ENCODE measurements at places on chromosomes 6 and 20.
A peak's percentile ranks its signal among the peaks of the same experiment; 100 is the strongest.

DNA sequence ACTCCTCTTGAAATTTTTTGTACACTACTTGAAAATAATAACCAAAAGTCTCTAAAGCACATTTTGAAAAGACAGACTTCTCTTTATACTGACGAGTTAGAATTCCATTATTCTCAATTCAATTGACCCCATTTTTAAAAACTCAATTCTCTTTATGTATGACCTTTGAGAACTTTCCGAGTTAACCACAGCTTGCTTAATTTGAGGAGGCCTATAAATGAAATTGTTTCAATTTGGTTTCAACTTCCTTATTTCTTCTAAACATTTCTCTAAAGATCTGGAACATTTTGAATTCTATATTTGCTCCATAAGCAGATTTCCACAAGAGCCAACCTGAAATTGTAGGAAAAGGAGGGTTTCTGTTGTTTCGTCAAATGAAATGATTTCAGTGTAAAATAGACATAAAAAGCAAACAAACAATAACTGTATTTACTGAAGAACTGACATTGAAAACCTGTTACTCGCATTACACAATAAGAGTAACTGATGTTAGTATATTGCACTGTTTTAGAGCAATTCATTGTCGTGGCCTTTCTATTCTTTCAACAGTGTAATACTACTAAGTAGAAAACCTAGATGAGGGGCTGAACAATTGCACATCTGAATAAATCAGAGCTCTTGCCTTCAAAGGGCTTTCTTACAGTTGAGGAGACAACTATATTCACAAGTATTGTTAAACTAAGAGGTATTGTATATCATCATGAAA lies 223.6 kb downstream of the HIVEP2 start:
- DNase-seq = no peak

DNA sequence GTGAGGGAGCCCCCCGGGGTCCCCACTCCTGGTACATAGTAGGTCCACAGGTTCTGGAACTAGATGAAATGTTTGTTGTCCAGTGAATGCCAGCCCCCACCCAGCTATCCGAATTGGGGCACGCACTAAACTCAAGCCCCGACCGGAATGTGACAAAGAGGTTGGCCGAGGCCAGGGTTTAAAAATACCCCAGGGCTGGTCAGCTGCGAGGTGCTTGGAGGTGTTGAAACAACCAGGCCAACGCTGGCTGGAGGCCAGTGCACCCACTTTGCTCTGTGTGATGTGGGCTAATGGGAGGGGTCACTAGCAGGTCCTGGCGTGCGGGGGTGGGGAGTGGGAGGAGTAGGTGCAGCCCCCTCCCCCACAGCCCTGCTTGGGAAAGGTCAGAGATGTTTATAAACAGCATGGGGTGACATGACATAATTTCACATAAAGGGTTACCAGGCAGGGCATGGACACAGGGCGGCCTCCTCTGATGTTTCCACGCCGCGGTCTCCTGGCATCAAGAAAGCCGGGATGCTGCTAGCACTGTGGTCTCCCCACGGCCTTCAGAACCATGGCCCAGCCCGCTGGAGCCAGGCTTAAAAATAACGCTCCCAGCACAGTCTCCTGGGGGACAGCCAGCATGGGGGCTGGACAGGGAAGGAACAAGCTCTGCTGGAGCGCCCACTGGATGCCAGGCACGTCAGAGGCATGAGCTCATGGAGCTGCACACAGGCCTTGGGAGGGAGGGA lies 111.2 kb upstream of the PTPN1 start:
- no peak for DNase-seq

DNA sequence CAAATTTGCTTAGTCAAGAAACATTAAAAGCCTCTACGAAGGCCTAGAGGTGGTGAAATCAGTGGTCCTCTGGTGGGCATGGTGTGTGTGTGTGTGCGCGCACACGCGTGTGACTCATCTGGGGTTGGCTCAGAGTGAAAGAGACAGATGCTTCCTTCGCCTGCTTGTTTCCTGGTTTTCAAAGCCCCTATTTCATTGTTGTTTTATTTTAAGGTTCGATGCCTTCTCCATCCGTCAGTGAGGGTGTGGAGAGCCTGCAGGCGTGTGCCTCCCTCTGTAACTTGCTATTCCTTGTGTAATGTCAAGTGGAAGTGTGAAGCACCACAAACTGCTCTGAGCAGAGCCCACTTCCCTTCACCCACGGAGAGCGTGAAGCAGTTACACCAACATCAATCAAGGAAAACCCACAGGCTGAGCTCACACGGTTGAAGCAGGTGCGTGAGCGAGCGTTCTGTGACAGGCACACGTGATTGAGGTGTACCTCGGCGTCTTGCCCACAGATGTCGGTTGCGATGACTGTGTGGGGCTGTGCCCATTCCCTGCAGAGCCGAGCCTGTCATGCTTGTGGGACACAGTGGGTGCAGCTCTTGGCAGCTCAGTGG lies 233.9 kb downstream of the PRL start:
- peak; percentile 36 for DNase-seq

DNA sequence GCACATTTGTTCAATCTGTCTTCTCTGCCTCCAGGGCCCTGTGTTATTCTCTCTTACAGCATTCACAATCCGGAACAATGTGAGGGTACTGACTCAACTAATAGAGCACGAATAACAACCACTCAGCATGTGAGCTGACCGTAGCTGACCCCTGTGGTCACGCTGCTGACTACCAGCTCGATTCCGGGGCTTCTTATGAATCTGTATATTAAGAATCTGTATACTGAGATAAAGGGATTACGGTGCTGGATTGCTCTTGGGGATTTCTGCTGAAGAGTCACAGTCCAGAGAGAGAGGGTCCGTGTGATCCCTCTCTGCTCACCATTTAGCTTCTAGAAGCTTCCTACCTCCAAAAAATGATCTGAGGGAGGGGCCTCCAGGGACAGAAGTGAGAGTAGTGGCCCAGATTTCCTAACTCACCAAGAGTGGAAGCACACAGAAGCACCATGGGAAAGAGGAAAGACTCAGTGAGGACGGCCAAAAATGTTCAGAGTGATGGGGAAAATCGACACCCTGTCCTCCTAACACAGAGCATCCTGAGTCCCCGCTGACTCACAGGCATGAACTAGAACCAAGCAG lies 156.2 kb downstream of the THBS2 start:
- no peak for DNase-seq

DNA sequence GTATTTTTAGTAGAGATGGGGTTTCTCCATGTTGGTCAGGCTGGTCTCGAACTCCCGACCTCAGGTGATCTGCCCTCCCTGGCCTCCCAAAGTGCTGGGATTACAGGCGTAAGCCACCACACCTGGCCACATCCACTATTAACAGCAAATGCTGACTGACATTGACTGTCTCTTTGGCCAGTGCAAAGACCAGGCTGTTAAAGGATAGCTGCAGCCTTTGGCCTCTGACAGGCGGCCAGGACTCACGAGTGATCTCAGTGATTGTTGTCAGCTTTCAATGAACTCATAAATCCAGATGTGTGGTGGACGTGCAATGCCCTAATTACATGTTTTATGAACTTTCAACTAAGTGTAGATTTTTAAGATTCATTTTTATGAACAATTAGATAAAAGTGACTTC lies 174.4 kb upstream of the EXOC2 start:
- no peak for DNase-seq

DNA sequence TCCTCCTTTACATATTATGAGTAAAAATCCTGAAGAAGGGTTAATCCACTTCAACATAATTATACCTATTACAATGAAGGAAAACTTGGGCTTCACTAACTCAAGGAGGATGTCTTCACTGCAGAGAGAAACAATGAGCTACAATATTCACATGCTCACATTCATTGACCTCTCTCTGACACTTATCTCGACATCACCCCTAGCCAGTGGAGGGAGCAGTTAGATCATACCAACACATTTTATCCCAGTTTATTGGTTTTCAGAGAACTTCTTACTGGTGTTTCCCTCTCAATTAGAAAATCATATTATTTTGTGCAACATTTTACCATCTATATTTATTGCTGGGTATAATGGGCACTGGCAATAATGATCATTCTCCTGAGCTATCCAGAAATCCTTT lies 646.5 kb downstream of the TENT5A start:
- DNase-seq = no peak

DNA sequence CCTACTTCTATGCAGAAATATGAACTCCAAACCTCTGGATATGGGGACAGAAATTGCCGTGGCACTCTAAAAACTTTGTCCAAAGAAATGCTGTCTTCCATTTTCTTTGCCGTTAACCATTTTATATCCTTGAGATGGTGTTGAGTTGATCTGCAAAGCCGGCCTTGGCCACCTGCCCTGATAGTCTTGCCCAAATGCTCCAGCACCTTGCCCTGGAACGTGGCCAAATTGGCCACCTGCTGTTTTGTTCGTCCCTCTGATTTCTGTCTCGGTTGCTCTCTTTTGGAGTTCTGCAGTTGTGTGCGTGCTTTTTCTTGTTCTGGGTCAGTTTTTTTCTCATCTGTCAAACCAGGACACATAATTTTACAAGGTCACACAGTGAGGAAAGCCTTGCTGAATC lies 239.7 kb upstream of the GMDS start:
- no peak for DNase-seq

GRCh38 chr20:46720019-46720418 lies 10.6 kb downstream of the SLC2A10 start:
- DNase-seq = no peak

DNA sequence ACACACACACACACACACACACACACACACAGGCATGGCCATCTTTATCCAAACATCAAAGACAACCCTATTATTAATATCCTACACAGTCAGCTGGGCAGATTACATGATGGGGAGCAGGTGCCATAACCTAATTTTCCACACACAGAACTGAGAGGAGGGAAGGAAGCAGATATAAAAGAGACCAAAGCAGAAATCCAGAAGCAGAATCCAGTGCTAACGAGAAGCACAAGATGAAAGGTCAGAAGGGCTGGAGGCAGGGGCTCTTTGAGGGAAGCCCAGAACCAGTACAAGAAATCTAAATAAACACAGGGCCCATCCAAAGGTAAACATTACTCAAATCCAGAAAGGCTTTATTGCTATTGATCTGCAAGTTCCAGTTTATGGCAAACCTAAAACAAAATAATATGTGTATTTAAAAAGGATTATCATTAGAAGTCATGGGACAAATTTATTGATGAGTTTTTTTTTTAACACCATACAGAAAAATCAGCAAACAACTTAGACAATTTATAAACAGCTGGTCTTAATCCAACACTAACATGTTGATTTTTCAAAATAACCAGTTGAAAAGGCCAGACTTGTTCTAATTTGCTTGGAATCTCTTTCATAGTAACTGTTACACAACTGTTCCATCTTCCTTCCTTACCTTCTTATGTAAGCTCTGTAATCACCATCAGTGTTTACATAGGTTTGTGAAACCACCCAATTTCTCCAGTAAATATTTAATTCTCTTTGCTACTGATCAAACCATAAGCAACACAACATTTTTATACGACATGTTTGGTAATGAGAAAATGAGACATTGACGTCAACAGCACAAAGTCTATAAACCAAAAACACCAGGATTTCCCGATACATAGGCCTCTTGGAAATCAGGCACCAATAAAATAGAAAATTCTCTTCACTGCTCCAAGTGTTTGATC lies 34.2 kb downstream of the SLC23A2 start:
- no peak for DNase-seq

DNA sequence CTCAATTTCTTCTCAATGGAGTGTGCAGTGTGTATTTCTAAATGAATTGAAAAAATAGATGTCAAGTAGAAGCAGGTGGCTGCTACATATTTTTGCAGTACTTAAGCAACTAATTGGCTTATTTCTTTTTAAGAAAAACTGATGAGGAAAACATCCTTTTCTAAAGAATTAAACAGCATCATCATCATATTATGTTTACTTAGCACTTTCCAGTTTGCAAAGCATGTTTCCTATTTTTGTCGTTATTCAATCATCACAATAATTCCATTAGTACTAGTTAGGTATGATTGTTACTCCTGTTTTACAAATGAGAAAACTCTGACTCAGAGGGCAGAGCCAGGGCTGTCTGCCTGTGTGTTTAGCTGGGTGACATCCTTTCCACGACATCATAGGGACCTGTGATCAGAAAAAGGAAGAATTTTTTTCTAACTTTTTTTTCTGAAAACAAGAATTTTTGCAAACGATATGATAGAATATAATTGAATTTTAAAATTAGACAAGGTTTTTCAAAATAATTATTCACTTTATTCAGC lies 22.7 kb upstream of the BMP6 start:
- no peak for DNase-seq

DNA sequence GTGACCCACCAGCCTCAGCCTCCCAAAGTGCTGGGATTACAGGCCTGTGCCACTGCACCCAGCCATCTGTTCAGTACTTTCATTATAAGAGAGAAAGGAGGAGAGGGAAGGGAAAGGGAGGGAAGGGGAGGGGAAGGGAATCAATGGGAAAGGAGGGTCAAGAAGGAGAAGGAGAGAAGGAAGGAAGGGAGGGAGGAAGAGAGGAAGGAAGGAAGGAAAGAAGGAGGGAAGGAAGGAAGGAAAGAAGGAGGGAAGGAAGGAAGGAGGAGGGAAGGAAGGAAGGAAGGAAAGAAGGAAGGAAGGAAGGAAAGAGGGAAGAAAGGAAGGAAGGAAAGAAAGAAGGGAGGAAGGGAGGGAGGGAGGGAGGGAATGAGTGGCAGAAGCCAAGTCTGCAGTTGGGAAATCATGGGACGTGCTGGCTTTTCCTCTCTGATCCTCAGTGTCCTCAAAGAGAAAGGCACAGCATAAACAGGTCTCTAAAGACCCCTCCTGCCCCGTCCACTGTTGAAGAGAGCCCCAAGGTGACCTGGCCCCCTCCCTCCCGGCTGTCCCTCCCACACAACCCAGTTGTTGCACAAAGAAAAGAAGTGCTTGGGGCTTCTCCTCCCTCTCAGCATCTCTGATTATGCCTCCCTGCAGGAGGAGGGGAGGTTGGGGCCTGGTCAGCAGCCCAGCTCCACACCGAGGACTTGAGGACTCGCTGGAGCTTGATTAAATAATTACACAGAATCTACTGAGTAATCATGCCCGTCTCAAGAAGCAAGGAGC lies 69.1 kb upstream of the TOP1 start:
- no peak for DNase-seq

- DNase-seq = no peak
Observed at GRCh38 chr6:111480988-111481822, 1.8 kb downstream of the REV3L start.

DNA sequence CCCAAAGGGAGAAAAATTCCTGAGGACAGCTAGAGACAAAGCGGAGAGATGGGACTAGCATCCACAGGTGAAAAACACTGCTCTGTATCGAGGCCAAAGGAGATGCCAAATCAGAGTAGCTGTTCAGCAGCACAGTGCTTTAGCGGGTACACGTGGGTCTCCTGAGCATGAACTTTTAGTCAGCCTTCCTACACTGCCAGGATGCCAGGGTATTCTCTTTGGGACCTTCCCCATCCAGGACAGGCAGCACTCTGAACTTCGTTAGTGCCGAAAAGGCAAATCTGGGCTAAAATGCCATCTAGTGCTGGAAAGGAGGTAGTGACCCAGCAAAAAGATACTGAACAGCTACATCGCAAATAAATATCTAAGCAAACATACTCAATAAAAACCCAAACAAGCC lies 64.9 kb downstream of the C6orf58 start:
- no peak for DNase-seq

- DNase-seq = no peak
Observed at GRCh38 chr6:169915769-169916550, 164.5 kb downstream of the ERMARD start.

- DNase-seq = no peak
Observed at GRCh38 chr6:129759796-129760605, 50.0 kb upstream of the ARHGAP18 start.

- no peak for DNase-seq
Observed at GRCh38 chr20:17972121-17972520, 3.3 kb downstream of the MGME1 start.

- DNase-seq = no peak
Observed at GRCh38 chr6:34680802-34681515, 15.6 kb downstream of the ILRUN start.

Data from activated CD8-positive, alpha-beta memory T cell treated with anti-CD3 and anti-CD28 coated beads for 1 hour (primary cell).